ENCODE measurements at places on chromosomes 7 and 10.

DNA sequence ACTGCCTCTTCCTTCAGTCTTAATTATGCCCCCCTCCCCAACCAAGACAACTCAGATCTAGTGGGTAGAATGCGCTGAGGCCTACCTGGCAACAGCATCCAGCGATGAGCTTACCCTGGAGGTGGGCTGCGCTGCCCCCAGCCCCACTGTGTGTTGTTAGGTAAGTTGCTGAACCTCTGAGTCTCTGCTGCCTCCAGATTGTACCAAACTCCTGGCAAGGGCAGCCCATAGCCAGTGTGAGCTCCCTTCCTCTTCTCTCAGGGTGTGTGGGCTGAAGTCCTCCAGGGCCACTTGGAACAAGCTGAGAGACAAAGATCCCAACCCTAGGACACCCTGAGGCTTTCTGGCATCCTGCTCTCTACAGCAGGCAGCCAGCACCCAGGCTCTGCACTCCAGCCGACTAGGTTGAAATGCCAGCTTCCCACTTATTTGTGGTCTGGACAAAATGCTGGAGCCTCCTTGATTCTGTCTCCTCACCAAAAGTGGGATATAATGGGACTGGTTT lies 135.3 kb downstream of the ARHGAP22 start:
- DNase-seq: no peak

DNA sequence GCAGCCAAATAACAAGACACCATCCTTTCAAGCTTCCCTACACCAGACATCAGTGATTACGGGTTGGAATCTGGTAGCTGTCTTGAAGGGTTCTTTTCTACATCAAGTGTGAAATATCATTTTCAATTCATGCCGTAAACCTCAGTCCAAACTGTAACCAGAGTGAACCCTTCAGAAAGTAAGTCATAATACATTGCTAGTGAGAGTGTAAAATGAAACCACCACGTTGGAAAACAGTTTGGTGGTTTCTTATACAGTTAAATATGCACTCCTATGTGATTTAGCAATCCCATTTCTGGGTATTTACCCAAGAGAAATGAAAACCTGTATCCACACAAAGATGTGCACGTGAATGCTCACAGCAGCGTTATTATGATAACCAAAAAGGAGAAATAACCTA lies 25.6 kb upstream of the ZC3HAV1L start:
- DNase-seq: no peak

GRCh38 chr10:88651101-88651551 lies 13.1 kb upstream of the LIPF start:
- DNase-seq: no peak

DNA sequence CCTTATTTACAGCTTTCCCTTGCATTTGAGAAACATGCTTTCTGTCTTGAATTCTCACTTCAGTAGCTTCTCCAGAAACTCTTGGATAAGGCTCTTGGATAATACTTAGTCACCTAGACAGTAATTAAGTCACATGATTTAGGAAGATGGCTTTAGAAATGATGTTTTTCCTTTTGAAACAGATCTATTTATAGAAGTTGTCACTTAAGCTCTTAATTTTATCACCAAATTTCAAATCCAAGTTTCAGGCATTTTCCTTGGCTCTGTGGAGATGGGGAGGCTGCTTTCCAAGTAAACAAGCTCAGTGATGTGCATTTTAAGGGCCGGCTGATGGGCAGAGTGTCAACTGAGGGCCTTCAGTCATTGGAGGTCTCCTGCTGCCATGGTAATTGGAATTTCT lies 130.3 kb downstream of the SRI start:
- DNase-seq: no peak

- DNase-seq: no peak
Measured at GRCh38 chr10:60907236-60907635, 36.7 kb downstream of the RHOBTB1 start.

DNA sequence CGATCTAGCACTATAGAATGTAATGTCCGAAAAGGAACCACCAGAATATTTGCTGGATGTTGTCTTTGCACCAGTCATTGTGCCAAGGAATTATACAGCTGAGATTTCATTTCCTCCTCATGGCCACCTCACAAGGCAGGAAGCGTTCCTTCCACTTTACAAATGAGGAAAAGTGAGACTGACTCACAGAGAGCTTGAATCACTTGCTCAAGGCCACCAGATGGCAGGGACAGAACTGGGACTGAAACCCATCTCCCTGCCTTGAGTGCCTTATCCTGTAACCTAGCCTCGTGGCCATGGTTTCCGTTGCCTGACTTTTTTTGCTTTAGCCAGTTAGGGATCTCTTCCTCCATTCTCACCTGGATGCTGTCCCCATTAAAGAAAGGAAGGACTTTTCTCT lies 44.7 kb upstream of the PDZD8 start:
- no peak for DNase-seq

DNA sequence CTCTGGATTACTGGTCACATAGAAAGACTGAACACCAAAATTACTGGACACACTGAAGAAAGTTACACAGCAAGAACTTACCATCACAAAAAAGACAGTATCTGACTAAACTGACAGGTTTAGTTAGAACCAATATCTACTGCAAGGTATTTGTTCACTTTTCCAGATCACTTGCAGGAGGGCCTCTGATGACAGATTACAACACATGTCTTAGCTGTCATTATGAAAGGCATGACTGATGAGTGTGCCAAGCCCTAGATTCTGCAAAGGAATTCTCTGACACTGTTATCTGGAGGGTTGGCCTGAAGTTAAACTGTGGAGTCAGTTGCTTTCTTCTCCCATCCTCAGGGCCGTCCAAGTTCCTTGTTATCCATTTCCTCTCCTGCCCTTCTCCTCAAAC lies 242.7 kb downstream of the KIF20B start:
- no peak for DNase-seq

DNA sequence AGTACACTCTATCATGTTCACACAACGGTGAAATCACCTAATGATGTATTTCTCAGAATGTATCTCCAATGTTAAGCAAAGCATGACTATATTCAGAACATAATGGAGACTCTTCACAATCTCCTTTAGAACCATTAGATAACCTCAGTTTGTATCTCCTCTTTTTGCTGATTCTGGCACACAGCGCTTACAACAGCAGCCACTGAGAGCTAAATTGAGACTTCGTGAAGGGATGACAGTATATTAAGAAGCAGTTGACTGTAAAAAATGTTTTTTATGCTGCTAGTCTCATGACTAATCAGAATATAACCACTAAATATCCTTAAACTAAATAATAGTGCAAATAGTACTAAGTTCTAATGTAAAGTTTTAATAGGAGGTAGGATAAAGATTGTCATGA lies 46.9 kb downstream of the KMT2E start:
- DNase-seq: no peak

DNA sequence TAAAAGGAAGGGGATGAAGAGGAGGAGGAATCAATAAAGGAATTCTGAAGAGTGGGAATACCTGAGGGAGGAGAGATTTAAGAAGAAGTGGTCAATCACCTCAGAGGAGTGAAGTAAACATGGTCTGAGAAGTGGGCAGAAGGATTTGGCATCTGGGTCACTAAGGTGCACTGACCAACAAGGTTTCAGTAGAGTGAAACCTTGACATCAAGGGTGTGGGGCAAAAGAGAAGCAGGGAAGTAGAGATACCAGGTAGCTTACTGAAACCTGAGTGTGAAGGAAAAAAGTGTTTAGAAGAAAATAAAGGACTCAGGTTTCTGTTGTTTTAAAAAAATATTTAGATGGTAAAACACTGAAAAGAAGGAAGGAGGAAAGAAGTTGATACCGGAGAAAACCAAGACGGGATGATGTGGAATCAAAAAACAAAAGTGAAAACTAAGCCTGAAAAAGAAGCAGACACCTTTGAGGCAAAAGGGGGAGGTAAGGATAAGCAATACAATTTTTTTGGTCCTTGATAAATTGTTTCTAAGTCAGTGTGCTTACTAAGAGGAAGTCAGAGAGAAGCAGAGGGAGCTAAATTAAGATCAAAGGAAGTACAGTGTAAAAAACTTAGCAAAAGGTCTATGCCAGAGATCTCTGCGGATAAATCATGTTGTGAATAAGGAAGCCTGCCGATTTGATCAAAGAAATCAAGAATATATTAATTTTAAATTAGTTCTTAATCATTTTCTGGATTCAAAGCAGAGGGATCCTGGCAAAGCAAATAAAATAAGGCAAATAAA lies 137.2 kb upstream of the GPR22 start:
- DNase-seq: no peak

All from chondrocyte (in vitro differentiated cells).